IPS-NIHi11 (cell line): ENCODE measurements at places on chromosomes 4 and X.

- no peak for DNase-seq
These were observed 52.5 kb downstream of the CASP3 start for GRCh38 chr4:184596617-184597185.

DNA sequence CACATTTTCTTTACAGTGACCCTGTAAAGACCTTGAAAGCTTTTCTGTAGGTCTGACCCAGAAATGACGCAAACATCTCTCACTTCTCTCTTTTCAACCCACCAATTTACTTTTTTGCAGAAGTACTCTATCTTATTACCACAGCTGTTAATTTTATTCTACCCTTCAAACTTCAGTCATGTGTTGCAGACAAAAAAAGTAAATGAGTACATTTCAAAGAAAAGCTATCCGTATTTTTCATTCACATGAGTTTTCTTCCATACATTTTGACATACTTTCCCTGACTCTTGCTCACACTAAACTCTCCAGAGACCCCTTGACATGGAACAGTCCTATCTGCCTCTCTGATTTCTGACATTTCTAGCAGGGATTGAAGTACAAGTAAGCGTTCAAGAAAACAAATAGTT is 51.7 kb downstream of the SLC7A11 start:
- no peak for DNase-seq

- no peak for DNase-seq
These were observed 4.8 kb downstream of the SAT1 start for GRCh38 chrX:23787745-23788118.

- peak; percentile 18 for DNase-seq
These were observed 8.6 kb downstream of the FAM200B start for GRCh38 chr4:15690020-15690809.

DNA sequence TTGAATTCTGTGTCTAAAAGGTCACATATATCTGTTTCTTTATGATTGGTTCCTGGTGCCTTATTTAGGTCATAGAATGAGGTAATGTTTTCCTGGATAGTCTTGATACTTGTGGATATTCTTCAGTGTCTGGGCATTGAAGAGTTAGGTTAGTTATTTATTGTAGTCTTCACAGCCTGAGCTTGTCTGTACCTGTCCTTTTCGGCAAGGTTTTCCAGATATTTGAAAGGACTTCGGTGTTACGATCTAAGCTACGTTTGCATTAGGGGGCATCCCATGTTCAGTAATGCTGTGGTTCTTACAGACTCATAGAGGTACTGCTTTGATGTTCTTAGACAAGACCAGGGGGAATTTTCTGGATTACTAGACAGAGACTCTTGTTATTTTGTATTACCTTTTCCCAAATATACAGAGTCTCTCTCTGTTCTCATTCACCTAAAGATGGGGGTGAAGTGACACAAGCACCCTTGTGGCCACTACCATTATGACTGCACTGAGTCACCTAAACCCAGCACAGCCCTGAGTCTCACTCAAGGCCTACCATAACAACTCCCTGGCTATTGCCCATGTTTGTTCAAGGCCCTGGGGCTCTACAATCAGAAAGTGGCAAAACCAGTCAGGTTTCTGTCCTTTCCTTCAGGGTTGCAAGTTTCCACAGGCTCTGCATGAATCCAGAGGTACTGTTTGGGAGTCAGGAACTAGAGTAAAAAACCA is 30.1 kb upstream of the CYSLTR1 start:
- no peak for DNase-seq

DNA sequence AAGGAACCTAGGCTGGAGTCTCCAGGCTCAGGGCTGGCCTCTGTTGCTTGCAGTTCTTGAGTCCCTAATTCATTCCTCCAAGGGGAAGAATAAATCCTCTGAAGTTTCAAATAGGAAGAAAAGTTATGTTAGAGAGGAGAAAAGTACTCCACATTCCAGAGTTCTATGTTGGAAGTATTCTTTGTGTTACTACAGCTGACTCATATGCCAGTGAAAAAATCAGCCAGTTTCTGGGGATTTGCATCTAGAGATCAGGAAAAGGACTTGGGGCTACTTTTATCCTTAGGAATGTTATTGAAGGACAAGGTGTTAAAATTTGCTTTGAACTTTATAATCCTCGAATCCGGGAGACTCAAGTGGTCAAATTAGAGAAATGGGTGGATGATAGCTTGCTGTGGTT is 11.7 kb upstream of the NUDT9 start:
- DNase-seq = no peak

DNA sequence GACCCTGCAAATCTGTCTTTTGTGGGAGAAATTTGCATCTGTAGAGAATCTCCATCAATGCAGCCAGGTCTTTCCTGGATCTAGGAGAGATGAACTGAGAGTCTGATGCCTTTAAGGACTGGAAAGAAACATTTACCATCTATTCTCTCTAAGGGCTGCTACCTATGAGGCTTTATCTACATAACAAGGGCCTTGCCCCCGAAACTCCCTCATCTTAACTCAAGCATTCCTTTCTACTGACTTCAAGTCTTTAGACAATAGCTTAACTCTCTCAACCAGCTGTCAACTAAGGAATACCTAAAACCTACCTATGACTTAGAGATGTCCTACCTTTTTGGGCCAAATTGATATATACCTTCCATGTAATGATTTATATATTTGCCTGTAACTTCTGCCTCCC is 32.1 kb downstream of the MAGEB17 start:
- no peak for DNase-seq

DNA sequence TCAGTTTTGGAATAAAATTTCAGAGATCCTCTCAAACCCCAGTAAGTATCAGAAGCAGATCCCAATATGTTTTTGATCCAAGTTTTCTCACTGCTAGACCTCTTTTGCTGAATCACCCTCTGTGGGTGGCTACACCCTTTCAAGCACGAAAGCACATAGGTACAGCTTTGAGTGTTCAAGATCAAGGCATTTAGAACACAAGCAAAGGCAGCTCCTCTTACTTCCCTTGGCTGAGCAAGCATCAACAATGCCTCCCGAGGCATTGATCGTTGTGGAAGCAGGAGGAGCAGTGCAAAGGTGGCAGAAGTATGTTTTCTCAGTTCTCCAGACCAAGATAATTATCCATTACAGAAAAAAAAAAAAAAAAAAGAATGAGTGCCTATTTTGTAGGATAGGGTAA is 72.0 kb upstream of the TSPAN7 start:
- DNase-seq = no peak

DNA sequence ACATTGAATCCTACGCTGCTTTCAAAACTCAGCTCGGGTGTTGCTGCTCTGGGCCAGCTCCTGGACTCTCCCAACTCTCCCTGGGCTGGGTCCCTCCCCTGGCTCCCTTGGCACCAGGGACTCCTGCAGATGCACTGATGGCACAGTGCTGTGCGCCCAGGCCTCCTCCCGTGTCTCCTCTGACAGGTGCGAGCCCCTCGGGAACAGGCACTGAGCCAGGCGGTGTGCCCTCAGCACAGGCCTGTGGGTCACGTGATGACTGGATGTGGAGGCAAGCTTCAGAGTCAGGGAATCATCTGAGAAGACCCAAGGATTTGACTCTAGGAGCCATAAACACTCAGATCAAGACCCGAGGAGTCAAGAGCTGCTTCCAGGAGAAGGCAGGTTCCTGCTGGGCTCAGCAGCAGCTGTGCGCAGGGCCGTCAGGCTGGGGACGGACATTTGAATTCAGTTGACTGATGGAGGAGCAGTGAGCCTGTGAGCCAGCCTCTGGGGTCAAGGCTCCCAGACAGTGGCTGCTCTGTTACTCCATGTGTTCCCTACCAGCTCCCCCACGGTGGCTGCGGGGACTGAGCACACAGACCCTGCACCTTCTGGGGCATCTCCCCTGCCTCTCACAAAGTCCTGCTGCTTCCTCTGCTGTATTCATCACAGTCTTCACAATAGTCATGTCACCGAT is 33.0 kb downstream of the NAT8L start:
- DNase-seq = no peak

DNA sequence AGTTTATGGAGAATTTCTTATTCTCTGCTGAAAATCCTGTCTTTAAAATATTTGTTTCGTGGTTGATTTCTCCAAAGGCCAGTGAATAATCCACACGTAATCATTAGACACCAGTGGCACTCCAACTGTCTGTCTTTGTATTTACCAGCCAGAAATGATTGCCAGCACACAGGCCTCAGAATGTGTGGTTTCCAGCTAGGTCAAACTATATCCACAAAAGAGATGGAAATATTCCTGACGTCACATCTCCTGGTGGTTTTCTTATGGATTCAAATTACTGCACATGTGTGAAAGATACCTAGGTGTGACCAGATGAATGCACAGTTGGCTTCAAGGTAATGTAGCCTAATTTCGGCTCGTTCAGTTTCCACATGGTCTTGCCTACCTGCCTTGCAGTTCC is 27.2 kb upstream of the TENM3 start:
- DNase-seq = no peak

GRCh38 chrX:37905436-37906147 is 58.2 kb upstream of the DYNLT3 start:
- peak; percentile 33 for DNase-seq

DNA sequence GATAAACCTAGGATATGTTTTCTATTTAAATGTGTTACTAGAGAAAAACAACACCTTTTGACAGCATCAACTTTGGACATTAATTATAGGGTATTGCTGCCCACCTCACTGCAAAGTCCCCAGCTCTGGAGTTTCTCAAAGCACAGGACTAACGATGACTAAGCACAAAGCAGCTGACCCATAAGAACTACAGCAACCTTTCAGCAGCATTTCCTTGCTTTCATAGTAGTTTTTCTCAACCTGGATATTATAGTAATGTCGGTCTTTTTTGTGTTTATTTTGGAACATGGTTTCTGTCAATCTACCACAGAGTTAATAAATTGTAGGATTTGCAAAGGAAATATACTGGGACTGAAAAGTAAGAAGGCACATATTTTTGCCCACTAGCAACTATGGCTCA is 21.5 kb downstream of the HHIP start:
- no peak for DNase-seq

- peak; percentile 52 for DNase-seq
These were observed 8.7 kb downstream of the RIPPLY1 start for GRCh38 chrX:106894392-106894909.

GRCh38 chr4:78599931-78600375 is 48.4 kb downstream of the ANXA3 start:
- no peak for DNase-seq

- no peak for DNase-seq
These were observed 63.0 kb upstream of the ENPP6 start for GRCh38 chr4:184280591-184281071.

DNA sequence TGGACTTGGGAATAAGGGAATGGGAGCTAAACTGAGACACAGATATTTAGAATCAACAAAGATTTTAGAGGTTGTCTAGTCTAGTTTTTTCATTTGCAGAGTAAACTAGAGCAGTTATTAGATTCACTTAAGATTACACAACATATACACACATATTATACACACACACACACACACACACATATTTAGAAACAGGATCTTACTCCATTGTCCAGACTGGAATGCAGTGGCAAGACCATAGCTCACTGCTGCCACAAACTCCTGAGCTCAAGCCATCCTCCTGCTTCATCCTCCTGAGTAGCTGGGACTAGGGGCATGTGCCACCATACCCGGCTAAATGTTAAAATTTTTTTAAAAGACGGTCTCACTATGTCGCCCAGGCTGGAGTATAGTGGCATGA is 127.8 kb downstream of the TSPAN5 start:
- no peak for DNase-seq

- DNase-seq = no peak
These were observed 15.0 kb downstream of the SHISA3 start for GRCh38 chr4:42412251-42412650.
